ENCODE measurements at places on chromosomes 5 and 9.

GRCh38 chr9:109001275-109001676 lies 12.0 kb downstream of the CTNNAL1 start:
- no peak for DNase-seq

DNA sequence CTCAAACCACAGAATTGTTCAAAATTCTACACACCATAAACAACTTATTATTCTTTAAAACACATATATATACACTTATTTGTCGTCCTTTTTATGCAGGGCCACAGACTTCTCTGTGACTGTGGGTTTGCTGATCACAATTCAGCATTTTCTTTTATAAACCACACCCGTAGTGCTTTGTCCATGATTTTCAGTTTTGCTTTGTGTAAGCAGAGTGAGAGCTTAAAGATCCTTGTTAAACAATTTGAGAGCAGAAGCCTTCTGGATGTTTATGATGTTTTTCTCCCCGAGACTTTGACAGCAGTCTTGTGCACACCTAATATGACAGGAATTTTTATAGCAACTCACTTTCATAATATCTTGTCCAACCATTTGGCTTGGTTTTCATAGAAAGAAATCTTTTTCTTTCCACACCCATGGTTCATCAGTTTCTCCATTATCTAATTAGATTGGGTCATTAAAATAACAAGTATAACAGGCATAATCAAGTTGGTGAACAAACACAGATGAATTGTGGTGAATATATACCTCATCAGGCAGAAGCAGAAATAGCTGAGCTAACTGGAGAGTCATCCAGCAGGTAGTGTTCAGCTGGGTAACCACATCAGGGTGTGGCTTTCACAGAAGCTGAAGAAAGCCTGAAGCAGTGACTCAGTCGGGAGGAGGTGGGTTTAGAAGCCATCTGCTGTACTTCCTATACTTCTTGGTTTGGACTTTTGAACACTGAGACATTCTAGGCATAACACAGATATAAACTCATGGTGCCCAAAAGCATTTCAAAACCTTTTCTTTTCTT lies 232.8 kb downstream of the DOCK8 start:
- no peak for DNase-seq

- no peak for DNase-seq
Measured at GRCh38 chr9:26310294-26310693, 582.3 kb downstream of the CAAP1 start.

DNA sequence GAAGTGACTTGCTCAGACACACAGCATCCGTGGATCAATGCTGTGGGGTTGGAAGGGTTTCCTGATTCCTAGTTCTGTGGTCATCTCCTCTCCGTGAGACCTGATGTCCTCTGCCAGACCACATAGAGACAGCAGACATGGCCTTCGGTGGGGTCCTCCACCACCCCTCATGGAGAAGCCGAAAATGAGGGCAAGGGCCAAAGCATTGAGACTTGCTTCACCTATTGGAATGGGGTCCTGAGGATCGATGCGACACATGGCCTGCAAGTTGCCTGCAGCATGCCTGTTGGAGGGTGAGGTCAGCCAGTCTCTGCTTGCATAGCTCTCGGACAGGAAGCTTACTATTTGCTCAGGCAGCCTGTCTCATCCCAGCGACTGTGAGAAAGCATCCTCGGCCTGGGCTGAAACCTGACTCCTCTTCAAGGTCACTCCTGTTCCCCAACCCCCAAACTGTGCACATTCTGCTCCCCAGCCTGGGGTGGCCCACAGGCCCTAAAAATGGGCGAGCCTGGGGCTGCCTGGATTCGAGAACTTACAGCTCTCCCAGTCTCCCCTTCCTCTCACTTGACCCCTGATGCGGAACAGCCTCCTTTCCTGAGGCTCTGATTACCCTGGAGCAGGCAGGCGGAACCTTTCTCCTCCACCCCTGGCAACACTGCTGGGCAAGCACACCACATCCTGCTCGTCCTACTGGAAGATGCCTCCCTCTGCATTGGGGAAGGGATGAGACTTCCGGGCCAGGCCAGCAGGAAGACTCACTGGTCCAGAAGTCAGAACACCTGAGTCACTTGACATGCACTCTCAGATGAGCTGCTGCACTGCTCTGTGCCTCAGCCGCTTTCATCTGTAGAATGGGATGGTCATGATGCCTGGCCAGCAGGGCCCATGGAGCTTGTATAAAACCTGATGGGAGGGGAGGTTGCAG lies 186.9 kb downstream of the RGS3 start:
- DNase-seq, result no peak

GRCh38 chr9:115261656-115262081 lies 143.7 kb upstream of the TNC start:
- DNase-seq, result no peak

DNA sequence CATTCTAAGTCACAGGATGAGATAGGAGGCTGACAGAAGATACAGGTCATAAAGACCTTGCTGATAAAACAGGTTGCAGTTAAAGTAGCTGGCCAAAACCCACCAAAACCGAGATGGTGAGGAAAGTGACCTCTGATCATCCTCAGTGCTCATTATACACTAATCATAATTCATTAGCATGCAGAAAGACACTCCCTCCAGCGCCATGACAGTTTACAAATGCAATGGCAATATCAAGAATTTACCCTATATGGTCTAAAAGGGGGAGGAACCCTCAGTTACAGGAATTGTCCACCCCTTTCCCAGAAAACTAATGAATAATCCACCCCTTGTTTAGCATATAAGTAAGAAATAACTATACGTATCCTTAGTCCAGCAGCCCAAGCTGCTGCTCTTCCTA lies 63.2 kb upstream of the IQGAP2 start:
- DNase-seq, result no peak

DNA sequence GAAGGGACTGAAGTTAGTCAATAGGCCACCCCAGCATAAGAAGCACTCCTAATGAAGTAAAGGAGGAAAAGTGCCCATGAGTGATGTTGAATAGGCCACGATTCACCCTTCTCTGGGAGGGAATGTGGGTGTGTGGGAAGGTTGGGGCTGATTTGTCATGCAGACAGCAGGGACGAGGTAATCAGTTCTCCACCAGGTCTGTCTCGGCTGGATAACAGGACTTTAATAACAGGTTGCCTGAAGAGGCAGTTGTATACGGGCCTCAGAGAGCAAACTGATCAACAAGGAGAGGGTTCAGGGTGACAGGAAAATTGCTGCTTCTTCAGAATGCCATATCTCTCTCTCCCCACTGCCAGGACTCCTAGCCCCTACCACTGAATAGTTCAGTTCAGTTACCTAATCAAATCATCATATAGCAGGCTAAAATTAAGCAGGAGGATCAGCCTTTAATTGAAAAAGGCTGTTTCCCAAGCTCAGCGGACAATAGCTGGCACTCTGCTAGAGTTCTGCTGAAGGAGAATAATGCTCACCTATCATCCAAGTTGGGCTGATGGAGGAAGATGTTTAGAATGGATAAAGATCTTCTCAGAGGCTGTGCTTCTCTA lies 43.6 kb upstream of the SMIM32 start:
- DNase-seq, result no peak

GRCh38 chr5:10307206-10308148 lies at the start of gene CMBL:
CMBL (minus strand) TSS chr5:10307902; CDS start chr5:10290762, 17,140 bp downstream.
- DNase-seq, result peak; percentile 63

DNA sequence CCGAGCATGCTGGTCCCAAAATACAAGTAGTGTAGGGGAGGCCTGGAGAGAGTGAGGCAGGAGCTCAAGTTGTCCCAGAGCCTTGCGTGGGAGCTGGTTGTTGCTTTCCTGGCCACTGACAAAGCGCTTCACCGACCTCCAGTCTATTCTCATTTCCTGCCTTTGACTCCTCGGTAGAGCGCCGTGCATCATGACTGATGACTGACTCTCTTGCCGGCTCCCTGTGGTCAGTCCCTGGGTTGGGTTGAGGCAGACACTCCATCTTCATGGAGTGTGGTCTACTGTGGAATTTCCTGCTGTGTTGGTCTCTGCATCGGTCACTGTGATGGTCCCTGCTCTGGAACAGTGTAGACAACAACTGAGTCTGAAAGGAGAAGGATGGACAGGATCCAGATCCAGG lies 175.1 kb upstream of the S1PR3 start:
- DNase-seq, result no peak

- no peak for DNase-seq
Measured at GRCh38 chr9:38042626-38043357, 26.2 kb downstream of the SHB start.

- DNase-seq, result no peak
Measured at GRCh38 chr5:116553366-116553765, 21.3 kb downstream of the SEMA6A start.

DNA sequence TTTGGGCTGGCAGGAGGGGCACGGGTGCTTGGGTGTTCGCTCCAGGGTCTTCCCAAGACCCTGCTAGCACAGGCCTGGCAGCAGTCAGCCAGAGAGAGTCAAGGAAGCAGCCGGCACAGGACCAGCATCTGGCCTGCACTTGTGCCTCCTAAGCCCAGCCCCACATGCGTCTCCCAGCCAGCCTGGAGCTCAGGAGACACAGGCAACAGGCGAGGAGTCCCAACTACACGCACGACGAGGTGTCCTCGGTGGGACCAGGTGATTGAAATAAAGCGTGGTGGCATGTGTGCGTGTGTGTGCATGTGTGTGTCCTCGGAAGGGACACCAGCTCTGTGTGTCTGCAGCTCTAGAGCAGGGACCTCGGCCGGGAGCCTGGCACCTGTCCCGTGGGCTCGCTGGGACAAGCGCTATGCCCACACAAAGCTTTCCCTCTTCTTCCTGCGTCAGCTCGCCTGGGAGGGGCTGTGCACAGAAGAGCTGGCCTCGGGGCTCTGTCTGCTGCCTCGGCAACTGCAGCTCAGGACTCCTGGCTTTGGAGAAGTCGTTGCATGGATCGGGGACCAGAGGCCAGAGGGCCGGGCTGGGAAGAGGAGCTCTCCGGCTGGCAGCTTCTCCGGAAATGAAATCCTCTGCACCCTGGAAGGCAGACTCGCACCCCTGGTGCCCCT lies 14.7 kb upstream of the SLC9A3 start:
- DNase-seq, result no peak

DNA sequence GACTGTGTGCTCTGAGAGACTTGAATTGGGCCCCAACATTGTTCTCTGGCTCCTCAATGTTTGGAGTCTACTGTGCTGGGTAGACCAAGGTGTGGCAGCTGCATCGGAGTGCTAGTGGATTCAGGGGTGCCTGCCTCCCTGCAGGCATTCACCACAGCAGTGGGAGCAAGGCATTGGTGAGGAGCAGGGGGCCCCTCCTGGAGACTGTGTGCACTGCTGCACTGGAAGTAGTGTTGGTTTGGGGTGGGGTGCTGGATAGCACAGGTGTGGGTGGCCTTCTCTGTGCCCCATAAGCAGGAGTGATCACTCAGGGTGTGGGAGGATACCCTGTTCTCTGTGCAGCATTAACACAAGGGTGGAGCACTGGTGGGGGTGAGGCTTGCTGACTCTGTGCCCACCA lies 39.2 kb downstream of the INSL6 start:
- no peak for DNase-seq

GRCh38 chr5:34791761-34792244 lies 47.2 kb upstream of the TTC23L start:
- DNase-seq, result no peak

- no peak for DNase-seq
Measured at GRCh38 chr5:82798676-82799075, 278.5 kb downstream of the TMEM167A start.

GRCh38 chr9:3035579-3036332 lies 191.9 kb upstream of the PUM3 start:
- no peak for DNase-seq

GRCh38 chr9:111895996-111896941 lies at the start of gene UGCG:
UGCG (plus strand) TSS chr9:111896814; CDS start chr9:111897216, 402 bp downstream.
- peak; percentile 90 for DNase-seq

DNA sequence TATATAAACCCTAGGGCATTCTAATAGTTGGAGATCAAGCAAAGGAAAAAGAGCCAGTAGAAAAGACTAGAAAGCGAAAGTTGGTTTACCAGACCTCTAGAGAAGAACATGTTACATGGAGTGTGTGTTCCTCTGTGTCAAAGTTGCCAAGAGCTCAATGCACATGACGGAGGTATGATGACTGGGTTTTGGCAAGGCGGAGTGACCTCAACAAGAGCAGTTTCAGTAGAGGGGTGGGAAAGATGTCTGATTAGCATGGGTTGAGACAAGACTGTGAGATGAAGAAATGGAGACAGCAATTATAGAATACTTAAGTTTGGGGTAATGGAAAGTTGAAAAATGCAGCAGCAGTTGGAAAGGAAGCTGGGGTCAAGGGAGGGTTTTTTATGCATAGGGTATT lies 1.6 kb downstream of the ANKDD1B start:
- no peak for DNase-seq

DNA sequence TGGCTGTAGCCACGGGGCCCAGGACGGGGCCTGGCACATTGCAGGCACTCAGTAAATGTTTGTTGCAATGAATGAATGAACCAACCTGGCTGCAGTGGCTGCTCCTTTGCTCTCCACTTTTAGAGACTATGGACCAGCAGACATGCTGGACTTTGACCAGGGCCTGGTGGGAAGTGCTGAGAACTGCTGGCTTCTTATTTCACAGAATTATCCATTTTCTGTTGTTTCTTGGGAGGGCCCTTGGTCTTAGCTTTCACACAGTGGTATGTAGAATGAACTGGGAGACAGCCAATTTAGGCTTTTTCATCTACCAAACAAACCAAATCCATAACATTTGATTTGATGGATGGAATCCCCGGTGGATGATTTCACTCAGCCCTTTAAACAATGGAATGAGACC lies 78.0 kb upstream of the LHFPL2 start:
- DNase-seq, result no peak

DNA sequence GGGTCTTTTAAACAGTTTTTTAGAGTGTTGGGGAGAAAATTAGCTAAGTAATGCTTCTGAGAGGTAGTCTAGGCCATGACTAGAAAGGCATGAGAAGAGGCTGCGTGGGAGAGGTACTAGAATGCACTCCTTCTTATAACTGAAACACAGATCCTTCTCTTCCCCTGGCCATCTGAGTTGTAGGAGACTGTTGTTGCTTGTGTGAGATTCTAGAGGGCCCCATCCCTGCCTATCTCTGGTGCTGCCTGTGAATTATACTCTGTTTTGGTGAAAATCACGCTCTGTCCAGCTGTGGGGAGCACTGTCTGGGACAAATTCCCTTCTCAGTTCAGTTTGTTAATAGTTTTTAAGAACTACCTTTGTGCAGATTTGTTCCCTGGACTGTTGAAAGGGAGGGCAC lies 37.5 kb downstream of the MAP1B start:
- DNase-seq, result no peak

Measured in NCI-H774 (cell line).